ENCODE measurements at places on chromosomes 3 and 15.

- DNase-seq = no peak
Observed at GRCh38 chr3:23174426-23175039, 28.6 kb upstream of the UBE2E2 start.

- no peak for DNase-seq
Observed at GRCh38 chr3:58868097-58868779, 181.6 kb downstream of the CFAP20DC start.

- DNase-seq = no peak
Observed at GRCh38 chr15:31528846-31529245, 202.2 kb downstream of the KLF13 start.

GRCh38 chr3:31985831-31986230 lies 4.3 kb downstream of the ZNF860 start:
- DNase-seq = no peak

DNA sequence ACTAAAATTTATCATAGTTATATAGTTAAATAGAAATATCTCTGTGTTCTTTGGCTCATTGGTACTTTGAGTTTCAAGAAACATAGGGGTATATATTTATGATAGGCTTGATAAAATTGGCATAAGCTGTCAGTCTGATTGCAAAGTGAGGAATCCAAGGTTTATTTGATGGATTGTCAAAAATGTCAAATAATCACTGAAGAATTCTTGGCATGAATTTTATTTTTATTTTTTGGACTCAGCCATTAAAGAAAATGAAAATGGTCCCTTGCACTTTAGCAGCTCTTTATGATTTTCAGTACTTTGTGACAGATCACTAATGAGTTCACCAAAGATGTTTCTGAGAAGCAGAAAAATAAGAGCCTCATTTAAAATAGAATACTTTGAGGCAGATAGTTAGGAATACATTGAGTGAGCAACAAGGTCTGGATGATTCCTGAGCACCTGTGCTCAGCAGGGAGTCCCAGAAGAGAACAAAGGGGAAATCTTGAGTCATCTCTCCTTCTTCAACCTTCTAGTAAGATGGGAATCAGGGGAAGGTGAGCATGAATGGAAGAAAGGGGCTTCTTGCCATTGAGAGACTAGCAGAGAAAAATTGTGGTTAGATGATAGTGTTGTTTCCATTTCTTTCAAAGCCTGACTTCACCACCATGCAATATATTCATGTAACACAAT lies 85.3 kb upstream of the VEPH1 start:
- no peak for DNase-seq

DNA sequence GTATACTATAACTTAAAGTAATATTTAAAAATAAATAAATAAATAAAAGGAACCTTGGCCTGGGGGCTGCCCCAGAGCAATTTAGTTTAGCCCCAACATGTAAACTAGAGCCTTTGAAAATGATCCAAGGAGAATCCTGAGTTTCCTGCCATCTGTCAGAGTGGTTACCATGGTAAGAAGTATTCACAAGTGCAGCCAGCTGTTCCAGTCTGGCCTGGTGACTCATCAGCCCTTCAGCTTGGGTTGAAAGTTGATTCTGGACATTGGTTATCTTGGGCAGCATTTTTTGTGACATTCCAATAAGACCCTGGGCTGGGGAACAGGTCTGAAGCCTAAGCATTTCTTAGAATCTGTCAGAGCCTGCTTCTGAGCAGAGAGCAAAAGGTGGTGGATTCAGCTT lies 72.7 kb upstream of the LRTM1 start:
- DNase-seq = no peak

GRCh38 chr3:136250903-136251460 lies 842 bp downstream of the PCCB start:
- no peak for DNase-seq

All from epithelial cell of prostate (primary cell).